ENCODE measurements at places on chromosomes 1 and 21. TPM values are rescaled to one million over a fixed set of nuclear protein-coding genes. Genes with fewer than 3 reads are reported as not detected.

- DNase-seq, result no peak
These were observed 8.8 kb downstream of the SNRPE start for GRCh38 chr1:203870245-203870644.

DNA sequence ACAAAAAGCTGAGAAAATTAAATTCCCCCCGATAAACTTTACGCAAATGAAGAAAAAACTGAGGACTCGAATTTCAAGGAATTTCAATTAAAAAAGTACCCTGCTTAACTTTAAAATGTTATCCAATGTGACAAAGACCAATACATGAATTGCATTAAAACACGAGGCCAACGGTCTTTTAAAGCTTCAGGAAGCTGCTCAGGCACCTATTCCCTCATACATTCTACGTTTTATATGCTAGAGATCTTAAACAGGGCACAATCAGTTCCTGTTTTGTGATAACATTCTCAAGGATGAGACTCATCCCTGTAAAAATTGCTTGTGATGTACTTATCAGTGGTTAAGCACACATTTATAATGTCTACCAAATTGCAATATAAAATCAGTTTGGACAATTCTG, 3.0 kb downstream of the YOD1 start:
- no peak for DNase-seq

GRCh38 chr21:30211071-30211470, 4.8 kb downstream of the CLDN8 start:
- no peak for DNase-seq

TNNT2 gene
- polyA plus RNA-seq, result 56.4 TPM

RNU1-3 gene
- 1.9 TPM for polyA plus RNA-seq

LENEP gene
- polyA plus RNA-seq, result 0.93 TPM

All from left kidney (tissue), 8 donors.